Body of pancreas (tissue), 4 donors: ENCODE measurements at places on chromosomes 16 and 17.
A peak's percentile ranks its signal among the peaks of the same experiment; 100 is the strongest.

- peak; percentile 83 for DNase-seq
Observed at GRCh38 chr17:78147315-78147998, 1.3 kb downstream of the C17orf99 start.

DNA sequence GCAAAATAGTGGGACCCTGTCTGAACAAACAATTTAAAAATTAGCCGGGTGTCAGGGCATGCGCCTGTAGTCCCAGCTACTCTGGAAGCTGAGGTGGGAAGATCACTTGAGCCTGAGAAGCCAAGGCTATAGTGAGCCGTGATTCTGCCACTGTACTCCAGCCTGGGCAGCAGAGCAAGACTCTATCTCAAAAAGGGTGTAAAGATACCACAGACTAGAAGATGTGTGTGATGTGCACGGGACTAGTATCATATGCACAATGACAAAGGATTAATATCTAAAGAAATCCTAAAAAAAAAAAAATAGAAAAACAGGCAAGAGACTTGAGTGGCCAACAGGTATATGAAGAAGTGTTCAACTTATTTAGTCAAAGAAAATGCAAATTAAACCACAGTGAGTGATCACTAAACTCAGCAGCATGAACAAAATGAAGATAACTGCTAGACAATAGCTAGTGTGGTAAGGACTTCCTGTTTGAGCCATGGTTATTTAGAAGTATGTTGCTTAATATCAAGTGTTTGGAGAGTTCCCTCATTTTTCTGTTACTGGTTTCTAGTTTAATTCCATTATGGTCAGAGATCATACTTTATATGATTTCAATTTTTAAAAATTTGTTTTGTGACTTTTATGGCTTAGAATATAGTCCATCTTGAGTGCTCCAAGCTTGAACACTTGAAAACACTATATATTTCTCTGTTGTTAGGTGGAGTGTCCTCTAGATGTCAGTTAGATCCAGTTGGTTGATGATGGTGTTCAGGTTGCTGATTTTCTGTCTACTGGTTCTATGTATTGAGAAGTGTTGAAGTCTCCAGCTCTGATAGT lies 14.7 kb upstream of the SLX4 start:
- no peak for DNase-seq

DNA sequence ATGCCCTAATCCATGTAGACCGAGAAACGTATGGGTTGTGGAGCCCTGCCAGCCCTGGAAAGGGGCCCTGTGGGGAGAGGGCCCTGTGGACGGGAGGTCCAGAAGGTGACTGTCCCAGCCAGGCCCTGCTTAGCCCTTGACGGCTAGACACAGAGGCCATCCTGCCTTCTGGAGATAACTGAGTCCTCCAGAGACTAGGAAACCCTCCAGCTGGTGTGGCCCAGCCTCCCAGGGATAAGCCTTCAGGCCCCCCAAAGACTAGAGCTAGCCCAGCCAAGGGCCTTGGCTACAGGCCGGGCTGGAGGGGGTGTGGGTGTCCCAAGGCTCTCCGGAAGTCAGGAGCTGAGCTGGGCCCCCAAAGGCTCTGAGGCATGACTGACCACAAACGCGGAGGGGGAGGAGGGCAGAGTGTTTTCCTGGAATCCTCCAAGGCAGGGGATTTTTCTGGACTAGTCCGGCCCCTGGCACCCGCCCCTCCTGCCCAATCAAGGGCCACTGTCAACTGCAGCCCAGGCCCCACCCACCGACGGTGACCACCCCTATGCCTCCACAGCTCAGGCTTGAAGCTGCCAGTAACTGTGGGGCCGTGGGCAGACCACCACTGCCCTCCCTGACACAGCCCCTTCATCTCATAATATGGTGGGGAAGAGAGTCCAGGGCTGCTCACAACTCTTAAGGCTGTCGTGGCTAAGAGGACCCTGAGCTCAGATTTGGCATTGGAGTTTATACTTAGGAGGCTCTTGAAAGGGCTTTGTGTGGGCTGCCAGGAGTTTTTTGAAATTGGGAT lies 885 bp upstream of the VASN start:
- peak; percentile 50 for DNase-seq

DNA sequence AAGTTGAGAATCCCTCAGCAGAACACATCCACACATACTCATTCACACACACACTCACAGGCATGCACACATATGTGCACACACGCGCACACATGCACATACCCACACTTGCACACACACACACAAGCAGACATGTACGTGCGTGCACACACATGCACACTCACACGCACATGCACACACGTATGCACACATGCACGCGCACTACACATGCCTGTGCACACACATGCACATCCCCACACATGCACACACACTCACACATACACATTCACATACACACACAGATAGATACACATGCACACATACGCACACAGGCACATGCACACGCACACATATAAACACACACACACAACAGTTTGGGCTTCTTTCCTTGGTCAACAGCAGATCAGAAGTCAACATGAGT lies 24.0 kb downstream of the GSG1L start:
- no peak for DNase-seq

- peak; percentile 76 for DNase-seq
Observed at GRCh38 chr17:48153691-48154358, 46.3 kb downstream of the SNX11 start.

DNA sequence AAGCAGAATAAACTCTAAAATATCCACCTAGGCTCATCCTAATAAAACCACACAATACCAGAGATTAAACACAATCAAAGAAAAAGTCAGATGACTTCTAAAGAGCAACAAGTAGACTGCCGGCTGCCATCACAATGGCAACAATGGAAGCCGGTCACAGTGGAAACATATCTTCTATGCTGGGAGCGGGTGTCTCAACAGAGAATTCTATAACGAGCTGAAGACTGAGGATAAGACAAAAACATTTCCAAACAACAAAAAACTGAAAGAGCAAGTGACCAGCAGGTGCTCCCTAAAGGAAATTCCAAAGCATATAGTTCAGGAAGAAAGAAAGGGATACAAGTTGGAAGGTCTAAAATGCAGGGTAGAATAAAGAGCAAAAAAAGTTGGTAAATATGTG lies 8.9 kb downstream of the NSMCE1 start:
- DNase-seq: no peak

- DNase-seq: peak; percentile 42
Observed at GRCh38 chr17:4833941-4834680, 971 bp downstream of the MINK1 start.

- DNase-seq: no peak
Observed at GRCh38 chr16:71880176-71880575, 3.8 kb downstream of the ZNF821 start.

GRCh38 chr17:74296548-74296936 lies 22.5 kb downstream of the DNAI2 start:
- DNase-seq: peak; percentile 61

GRCh38 chr17:65975878-65976277 lies 216.1 kb downstream of the CEP112 start:
- DNase-seq: peak; percentile 5

DNA sequence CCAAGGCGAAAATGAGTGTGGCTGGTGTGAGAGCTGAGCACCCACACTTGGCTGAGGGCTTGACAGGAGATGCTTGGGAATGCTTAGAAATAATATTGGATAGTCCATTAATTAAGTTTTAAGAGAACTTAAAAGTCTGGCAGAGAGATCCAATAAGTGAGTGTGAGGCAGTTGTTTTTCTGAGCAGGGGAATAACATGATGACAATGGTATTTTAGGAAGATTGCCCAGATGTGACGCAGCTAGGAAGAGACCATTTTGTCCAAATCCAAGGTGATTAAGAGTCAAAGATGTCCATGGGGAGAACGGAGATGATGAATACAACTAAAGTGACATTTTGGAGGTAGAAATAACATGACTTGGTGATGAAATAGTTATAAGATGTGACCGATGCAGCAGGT lies 102.8 kb upstream of the AXIN2 start:
- DNase-seq: no peak

GRCh38 chr16:84780544-84781376 lies 39.0 kb upstream of the CRISPLD2 start:
- no peak for DNase-seq

DNA sequence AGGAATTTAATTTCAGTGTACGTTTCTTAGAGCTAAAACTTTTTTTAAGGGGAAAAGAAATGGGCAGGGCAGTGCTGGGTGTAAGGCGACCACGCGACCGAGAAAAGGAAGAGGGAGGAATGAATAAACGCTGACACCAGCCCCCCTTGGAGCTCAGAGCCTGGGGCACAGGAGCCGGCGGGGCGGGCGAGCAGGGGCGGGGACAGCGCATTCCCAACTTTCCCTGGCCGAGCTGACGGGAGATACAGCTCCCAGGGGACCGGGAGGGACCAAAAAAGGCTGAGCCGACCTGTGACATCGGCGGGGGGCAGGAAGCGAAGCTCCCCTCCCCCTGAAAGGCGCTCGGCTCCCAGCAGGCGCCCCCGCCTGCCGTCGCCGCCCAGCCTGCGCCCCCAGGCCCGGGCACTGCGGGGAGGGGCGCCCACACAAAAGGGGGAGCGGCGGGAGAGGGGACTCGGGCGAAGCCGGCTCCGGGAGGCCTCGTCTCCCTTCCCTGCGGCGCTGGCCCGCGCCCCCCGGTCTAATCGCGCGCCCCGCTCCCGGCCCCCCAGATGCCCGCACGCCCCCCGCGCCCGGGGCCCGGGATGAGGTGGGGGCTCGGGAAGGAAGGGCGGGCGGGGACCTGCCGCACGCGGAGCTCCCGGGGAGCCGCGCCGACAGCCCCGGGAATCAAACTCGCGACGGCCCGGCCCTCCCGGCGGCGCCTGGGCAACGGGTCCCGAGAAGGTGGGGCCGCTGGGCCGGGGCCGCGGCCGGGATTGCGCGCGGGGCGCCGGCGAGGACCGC lies 622 bp downstream of the CUEDC1 start:
- peak; percentile 75 for DNase-seq

GRCh38 chr17:38322156-38322779 lies 21.5 kb downstream of the GPR179 start:
- peak; percentile 72 for DNase-seq

- DNase-seq: peak; percentile 55
Observed at GRCh38 chr17:67514998-67515397, 137.9 kb downstream of the PITPNC1 start.

DNA sequence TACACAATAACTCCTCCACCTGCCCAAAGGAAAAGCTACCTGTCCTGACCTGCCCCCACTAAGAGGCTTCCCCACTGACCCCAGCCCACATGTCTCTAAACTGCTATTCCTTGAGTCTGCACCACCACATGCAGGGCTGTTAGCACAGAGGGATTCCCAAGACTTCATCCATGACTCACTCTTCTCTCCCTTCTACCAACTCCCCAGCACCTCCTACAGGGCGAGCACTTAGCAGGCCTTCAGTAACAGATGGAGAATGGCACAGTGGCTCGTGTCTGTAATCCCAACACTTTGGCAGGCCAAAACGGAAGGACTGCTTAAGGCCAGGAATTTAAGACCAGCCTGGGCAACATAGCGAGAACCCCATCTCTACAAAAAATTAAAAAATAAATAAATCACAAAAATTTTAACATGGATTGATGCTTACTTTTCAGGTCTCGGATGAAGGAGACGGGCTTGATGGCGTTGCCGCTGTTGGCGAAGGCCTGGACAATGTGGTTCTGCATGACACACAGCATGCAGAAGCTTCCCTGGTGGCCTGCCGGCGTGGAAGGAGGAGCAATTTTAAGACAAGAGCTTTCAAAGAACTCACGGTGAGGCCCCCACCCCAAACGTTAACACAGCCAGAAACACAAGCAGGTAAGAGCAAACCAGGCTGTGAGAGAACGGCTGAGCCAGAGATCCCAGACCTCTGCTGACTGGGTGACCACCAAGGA lies 12.0 kb downstream of the USP36 start:
- DNase-seq: no peak

GRCh38 chr16:52441886-52442285 lies 105.1 kb downstream of the TOX3 start:
- DNase-seq: no peak

DNA sequence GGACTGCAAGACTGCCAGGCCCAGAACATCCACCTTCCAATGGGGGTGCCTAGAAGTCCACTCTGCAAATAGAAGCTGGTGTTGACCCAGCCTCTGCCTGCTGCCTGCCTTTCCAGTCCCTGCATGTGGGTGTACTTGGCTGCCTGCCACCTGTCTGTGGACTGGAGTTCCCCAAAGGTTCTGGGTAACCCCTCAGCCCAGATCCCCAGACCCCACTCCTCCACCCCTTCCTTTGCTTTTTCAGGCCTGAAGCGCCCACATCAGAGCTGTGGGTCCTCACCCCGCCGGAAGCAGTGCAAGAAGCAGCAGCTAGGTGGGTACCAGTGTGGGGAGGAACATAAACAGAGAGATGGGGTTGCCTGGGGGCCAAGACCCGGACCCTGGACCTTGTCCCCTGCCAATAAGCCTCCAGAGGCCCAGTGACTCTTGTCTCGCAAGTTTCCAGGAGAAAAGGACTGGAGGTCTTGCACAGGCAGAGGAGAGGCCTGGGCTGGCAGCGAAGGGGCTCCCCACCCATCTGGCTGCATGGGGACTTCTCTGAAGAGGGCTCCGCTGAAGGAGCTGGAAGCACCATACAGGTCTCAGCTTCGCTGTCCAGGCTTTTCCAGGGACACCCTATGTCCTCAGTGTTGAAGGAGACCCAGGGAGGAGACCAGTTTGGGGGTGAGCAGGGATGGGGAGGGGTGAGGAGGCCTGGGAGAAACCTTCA lies 34.3 kb downstream of the NLRC5 start:
- no peak for DNase-seq

GRCh38 chr16:87176735-87177134 lies 140.5 kb downstream of the C16orf95 start:
- DNase-seq: no peak

- DNase-seq: no peak
Observed at GRCh38 chr17:44782326-44782850, 23.6 kb downstream of the ADAM11 start.

- DNase-seq: no peak
Observed at GRCh38 chr16:64654178-64654577, 467.7 kb downstream of the CDH11 start.

- no peak for DNase-seq
Observed at GRCh38 chr16:21989133-21989532, 11.8 kb downstream of the PDZD9 start.

- DNase-seq: no peak
Observed at GRCh38 chr17:57092779-57093178, 7.7 kb downstream of the AKAP1 start.

DNA sequence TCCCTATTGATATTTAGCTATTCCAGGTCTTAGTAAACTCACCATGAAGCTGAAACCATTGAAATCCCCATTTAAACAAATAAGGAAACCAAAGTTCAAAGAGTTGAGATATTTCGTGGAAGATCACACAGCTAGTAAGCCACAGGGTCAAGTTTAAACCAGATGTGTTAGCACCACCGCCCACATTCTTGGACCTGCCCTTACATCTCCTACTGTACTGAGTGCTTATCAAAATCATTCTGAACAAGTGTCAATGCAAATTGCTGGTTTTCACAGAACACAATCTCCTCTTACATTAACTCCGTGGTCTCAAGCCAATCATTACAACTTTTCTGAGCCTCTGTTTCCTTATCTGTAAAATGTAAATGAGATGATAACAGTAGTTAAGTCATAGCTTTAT lies 676.2 kb downstream of the CDH11 start:
- DNase-seq: no peak

- DNase-seq: no peak
Observed at GRCh38 chr16:49836668-49837067, 19.2 kb downstream of the ZNF423 start.
